Activated T-cell treated with anti-CD3 and anti-CD28 coated beads for 24 hours (primary cell): ENCODE measurements at places on chromosomes 1 and 21.

DNA sequence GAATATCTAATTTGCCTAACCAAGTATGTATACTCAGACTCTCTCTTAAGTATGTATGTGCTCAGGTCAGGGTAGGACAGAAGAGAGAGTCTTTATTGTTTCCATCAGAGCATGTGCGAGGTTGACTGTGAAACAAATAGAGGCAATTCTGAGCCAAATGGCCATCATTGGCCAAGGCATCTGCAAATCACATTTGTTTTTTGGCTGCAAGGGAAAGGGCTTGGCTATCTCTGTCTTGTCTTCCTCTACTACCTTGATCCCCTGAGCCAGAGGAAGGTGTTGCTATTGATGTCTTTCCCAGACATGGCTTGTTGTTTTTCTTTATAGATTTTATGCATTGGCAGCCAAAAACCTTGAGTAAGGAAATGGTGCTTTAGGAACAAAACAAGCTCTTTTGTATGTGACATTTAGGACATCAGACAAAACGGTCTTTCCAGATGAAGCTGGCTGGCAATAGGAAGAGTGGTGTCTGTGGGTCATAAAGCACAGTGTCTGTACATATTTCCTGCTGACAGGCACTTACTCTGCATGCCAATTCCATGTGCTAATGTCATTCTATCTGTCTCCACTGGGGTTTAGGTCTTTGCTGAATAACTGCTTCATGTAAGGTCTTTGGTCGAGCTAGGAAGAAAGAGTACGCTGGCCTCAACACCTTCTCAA is 163.3 kb downstream of the BRINP2 start:
- DNase-seq, result no peak

DNA sequence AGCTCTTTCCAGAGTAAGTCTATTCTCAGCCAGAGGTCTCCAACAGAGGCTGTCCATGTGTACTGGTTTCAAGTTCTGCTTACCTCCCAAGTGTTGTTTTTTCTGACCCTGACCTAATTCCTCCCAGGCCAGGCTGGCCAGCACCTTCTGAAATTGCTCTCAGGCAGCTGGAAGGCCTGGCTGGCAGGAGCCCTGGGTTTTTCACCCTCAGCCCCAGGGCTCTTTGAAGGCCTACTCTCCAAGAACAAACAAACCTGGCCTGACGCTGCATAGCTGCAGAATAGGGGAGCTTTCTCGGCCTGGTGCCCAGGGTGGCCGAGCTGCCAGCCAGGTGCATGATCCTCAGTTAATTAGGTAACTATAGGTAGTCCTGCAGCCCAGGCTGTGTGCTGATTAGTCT is 147.5 kb downstream of the CACNA1E start:
- no peak for DNase-seq

GRCh38 chr1:47405697-47406096 is 10.4 kb upstream of the FOXE3 start:
- no peak for DNase-seq

- DNase-seq, result no peak
Observed at GRCh38 chr1:17597651-17598050, 58.2 kb downstream of the ARHGEF10L start.
